ENCODE measurements at places on chromosomes 7 and 10. TPM values are rescaled to one million over a fixed set of nuclear protein-coding genes. Genes with fewer than 3 reads are reported as not detected.

DNA sequence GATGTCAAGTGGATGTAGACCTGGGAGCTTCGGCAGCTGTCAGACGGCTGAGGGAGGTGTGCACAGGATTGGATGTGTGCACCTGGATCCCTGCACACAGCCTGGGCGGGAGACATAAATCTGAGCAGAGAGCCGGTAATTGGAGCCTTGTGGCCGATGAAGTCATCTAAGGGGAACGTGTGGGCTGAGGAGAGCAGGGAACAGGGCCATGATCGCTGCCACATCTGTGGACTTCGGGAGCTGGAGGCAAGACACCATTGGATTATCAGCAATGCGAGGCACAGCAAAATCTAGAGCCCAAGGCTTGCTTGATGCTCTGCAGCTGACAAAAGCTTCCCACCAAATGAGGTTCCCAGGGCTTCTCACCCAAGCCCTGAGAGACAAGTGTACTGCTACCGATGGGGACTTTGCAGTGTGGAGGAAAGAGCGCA lies 147.7 kb downstream of the PTPN20 start:
- H3K4me3 ChIP-seq = no peak overlapping the region
- no peaks in the 10 kb centered on the region for H3K4me1 ChIP-seq
- H3K27me3 ChIP-seq = no peaks in the 10 kb centered on the region
- no peak for DNase-seq

DNA sequence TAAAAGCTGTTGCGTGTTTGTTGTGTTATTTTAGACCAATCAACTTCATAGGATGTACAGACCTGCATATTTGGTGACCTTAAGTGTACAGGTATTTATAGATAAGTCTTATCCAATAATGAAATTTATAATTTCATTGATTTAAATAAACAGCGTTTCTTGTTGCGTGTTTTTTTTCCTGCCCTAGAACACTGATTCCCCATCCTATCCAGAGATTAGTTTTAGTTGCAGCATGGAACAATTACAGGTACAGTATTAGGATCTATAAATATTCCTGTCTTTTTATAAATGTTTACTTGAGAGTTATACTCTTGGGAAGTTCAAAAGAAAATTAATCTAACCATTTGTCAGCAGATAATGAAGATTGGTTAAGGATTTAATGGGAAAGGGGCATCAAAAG lies 2.1 kb upstream of the BMI1 start:
- H3K27me3 ChIP-seq = no peaks in the 10 kb centered on the region
- no peak overlapping the region for H3K27ac ChIP-seq
- H3K4me1 ChIP-seq = peaks cover 11% of the 10 kb centered on the region

- no peaks in the 10 kb centered on the region for H3K27me3 ChIP-seq
- no peak overlapping the region for H3K27ac ChIP-seq
- H3K4me1 ChIP-seq = no peaks in the 10 kb centered on the region
- no peak overlapping the region for H3K4me3 ChIP-seq
- H3K36me3 ChIP-seq = no peaks in the 10 kb centered on the region
- DNase-seq = no peak
These were observed 266.0 kb downstream of the C7orf25 start for GRCh38 chr7:42645906-42646305.

Gene PHKG1
- total RNA-seq = 0.57 TPM

Gene WIPF3
- total RNA-seq = 4.6 TPM

Data from pancreas (tissue), 10 donors.